NCI-H187 treated with DMSO at 0.1 percent for 48 hours (cell line): ENCODE measurements at places on chromosomes 12 and 14.
A peak's percentile ranks its signal among the peaks of the same experiment; 100 is the strongest.

GRCh38 chr12:68695454-68695853 is 8.7 kb downstream of the NUP107 start:
- DNase-seq, result no peak

GRCh38 chr12:64147011-64147631 is 75.0 kb downstream of the KICS2 start:
- DNase-seq, result no peak

DNA sequence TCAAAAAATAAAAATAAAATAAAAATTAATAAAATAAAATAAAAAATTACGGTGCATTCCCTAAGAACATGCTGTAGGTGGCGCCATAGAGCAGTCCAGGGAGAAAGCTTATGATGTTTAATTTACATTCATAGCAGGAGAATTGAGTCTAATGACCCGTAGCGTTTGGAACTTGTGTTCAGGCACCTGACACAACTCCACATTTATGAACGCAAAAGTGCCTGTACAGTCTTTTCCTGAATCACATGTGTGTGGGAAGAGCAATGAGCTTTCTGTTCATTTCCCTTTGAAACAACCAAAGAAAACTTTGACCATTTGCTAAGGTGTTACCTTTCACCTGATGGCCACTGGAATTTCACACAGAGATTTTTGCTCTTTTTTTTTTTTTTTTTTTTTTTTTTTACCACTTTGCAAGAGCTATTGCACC is 60.6 kb upstream of the KCNA1 start:
- DNase-seq, result peak; percentile 18

DNA sequence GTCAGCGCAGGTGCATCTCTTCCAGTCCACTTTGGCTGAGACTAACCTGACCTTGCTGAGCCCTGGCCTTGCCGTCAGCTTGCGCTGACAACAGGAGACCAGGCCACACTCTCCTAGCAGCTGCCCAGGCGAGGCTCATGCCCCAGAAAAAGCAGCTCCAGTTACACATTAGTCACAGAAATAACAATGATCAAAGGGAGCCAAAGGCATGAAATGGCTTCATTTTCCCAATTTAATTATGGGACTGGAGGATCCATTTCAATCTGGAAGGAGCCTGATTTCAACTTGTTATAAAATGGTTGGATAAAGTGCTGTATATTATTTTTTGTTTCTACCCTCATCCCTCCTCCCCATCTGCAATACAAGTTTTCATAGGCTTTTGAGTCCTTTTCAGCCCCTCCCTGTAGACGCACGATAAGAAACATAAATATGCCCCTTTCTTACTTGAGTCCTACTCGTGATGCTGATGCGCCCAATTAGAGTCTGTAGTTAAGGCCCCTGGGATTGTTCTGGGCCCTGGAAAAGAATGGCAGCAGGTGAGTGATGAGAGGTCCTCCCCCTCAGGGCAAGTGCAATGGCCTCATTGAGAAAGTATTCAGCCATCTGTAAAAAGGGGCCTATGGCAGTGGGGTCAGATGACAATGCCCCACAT is 376.0 kb downstream of the C12orf75 start:
- DNase-seq, result peak; percentile 90

DNA sequence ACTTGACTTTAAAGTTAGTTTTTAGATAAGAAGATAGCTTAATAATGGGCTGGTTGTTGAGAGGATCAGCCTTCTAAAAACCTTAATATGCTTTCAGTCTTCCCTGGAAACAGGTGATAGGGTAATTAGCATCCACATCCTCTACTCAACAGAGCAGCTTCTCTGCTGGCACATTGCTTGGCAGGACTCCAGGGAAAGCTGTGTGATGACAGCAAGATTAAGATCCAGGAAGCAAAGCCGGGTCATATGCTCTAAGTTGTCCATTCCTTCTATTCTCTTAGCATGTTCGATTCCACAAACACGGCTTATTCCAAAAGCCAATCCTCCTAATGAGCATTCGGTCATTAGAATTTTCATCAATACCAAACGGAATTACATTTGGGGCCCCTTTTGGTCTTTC is 87.0 kb downstream of the HMGA2 start:
- no peak for DNase-seq

GRCh38 chr12:113961921-113962710 is 4.0 kb downstream of the RBM19 start:
- no peak for DNase-seq

- DNase-seq, result peak; percentile 51
Measured at GRCh38 chr14:103854822-103855733, 7.7 kb upstream of the PPP1R13B start.

DNA sequence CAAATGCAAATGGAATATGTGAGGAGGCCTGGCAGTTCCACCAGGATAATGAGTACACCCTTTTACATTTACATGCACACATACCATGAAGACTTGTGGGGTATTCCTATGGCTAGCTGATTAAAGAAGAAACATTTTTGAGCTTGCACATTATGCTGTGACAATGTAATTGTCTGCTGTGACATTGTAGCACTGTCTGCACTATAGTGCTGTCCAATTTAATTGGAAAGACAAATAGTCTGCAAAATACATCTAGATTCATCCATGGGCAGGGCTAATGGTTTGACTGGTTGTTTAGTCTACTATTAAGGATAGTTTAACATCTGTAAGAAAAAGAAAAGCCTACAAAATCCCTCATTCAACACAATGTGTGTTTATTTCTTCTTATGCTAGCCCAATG is 1005.6 kb upstream of the LRFN5 start:
- DNase-seq, result no peak

DNA sequence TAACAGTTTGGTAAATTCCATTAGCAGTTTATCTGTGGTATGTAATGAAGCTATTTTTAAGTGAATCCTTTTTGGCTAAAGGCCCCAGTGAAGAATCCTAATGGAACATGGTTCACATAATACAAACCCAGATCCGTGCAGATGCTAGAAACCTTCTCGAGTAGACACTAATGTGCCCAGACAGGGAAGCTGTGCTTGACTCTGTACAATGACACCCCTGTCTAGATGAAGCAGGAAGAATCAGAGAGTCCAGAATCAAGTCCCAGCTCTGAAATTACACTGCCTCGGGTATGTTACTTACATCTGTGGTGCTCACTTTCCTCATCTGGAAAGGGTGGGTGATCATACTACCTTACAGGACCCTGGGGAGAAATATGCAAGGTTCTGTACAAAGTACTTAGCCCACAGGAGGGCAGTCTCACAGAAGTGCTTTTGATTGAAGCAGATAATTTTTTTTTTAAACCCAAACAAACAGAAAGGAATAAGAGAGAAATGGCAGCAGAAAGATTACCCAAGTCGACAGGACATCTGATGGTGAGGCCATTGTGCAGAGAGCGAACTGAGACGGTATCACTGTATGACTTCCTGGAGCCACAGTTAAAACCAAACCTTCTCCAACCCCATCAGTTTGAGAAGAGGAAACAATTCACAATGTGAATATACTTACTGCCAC is 8.5 kb downstream of the CRACR2A start:
- no peak for DNase-seq

GRCh38 chr12:100827901-100828520 is 33.4 kb downstream of the ANO4 start:
- no peak for DNase-seq

GRCh38 chr12:87200289-87200979 is 828.8 kb downstream of the C12orf50 start:
- DNase-seq, result no peak

DNA sequence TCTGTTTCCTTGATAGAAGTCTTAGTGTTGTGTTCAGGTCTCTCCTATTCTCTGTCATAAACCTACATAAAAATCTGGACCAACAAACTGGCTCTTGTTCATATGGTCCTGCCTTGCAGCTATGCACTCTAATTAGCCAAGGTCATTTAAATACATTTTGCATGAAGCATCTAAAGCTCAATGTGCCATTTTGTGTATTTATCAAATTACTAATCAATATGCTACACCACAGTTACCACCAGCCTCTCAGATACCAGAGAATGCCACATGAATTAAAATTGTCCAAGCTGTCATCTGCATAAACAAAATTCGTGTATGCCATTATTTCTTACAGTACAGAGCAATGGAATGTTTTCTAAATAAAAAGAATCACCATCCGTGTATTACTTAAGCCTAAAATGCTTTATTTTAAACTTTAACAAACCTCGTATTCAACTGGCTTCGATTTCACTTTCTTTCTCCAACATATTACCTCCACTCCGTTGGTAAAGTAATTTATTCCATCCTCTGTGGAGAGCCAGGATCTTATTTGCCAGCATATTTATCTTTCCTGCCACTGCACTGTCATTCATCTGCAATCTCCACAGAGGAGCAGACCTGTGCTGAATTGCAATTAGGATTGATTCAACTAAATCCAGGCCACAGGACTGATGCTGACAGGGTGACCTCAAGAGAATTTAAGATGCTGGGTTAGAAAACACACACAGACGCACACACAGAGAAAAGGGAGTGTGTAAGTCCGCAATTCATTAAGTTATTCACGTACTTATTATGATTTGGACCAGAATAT is 284.1 kb upstream of the FOXG1 start:
- no peak for DNase-seq

DNA sequence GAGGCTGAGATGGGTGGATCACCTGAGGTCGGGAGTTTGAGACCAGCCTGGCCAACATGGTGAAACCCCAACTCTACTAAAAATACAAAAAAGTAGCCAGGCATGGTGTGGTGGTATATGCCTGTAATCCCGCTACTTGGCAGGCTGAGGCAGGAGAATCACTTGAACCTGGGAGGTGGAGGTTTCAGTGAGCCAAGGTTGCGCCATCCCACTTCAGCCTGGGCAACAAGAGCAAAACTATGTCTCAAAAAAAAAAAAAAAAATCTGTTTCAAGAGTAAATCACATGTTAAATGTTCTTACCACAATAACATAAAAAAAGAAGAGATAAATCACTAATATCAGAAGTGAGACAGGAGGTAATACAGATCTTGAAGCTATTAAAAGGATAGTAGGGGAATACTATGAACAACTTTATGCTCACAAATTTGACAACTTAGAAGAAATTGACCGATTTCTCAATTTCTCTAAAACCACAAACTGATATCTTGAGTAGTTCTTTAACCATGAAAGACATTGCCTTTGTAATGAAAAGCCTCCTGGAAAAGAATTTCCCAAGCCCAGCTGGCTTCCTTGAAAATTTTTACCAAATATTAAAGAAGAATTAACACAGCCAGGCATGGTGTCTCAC is 37.7 kb downstream of the TAOK3 start:
- no peak for DNase-seq

GRCh38 chr12:123829561-123829960 is 67.5 kb downstream of the DNAH10 start:
- DNase-seq, result no peak

DNA sequence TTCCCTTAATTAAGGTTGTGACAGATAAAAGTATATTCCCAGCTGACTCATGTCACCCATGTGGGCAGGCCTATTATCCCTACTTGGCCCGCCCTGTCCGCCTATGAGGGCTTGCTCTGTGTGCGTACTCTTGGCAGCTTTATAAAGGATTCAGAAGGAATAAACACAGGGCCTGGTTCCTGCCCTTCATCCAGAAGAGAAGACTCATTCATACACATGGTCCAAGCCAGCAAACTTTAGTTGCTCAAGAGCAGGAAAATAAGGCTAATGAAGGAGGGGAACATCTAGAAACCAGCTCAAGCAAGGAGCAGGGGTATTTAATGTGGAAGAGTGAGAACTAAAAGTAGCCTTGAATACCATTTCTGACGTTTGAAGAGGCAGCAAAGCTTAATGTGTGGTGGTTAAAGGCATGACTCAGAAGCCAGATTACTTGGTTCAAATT is 141.9 kb downstream of the CRADD start:
- DNase-seq, result no peak

GRCh38 chr12:111429828-111430432 is 24.2 kb downstream of the SH2B3 start:
- DNase-seq, result no peak
